ENCODE measurements at places on chromosomes 16 and 17. TPM values are rescaled to one million over a fixed set of nuclear protein-coding genes. Genes with fewer than 3 reads are reported as not detected.

The CFAP119 gene
- 9.5 TPM for polyA plus RNA-seq

The MRPL38 gene
- polyA plus RNA-seq, result 82.7 TPM

The VTN gene
- polyA plus RNA-seq, result 0.68 TPM

The MT1E gene
- polyA plus RNA-seq, result 208 TPM

The WFDC1 gene
- not detected for polyA plus RNA-seq

The PDE6G gene
- polyA plus RNA-seq, result 5.1 TPM

The KRTAP2-2 gene
- polyA plus RNA-seq, result not detected
